ENCODE measurements at places on chromosomes 4 and X. TPM values are rescaled to one million over a fixed set of nuclear protein-coding genes. Genes with fewer than 3 reads are reported as not detected.

ZMYM3 gene
- 63.8 TPM for polyA plus RNA-seq

UGT2B10 gene
- polyA plus RNA-seq: not detected

FDCSP gene
- not detected for polyA plus RNA-seq

PTPN13 gene
- polyA plus RNA-seq: 131 TPM

GPR50 gene
- not detected for polyA plus RNA-seq

ODAM gene
- polyA plus RNA-seq: 12.7 TPM

GPC4 gene
- 54.7 TPM for polyA plus RNA-seq

All from left lung (tissue), 14 donors.